Kidney (tissue), 22 donors: ENCODE measurements at places on chromosomes 3 and 15. TPM values are rescaled to one million over a fixed set of nuclear protein-coding genes. Genes with fewer than 3 reads are reported as not detected.
A peak's percentile ranks its signal among the peaks of the same experiment; 100 is the strongest.

DNA sequence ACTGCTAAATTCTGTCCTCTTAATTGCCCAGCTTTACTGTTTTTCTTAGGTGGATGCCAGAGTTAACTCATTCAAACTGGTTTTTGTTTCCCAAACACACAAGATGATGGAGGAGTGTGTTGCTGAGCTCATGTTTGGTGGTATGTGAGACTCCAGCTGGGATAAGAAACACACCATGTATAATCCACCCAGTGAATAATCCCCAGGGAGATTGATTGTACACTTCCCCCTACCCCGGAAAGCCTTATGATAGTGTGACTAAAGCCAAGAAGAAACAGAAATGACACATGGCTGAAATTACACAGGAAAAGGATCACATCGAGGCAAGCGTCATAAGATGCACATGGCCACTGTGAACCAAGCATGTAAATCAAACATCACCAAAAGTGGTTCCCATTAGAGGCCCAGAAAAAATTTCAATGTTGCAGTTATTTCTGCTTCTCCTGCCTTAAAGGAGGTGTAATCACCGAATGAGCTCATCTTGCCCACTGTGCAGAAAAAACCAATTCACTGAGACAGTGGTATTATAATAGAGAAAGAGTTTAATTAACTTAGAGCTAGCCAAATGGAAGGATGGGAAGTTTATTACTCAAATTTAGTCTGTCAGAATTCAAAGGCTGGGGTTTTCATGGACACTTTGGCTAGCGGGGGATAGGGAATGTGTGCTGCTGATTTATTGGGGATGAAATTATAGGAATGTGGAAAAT, 56.7 kb upstream of the MAGI1 start:
- no peak for DNase-seq

GRCh38 chr15:28002136-28002861, 96.8 kb downstream of the OCA2 start:
- no peak for DNase-seq

DNA sequence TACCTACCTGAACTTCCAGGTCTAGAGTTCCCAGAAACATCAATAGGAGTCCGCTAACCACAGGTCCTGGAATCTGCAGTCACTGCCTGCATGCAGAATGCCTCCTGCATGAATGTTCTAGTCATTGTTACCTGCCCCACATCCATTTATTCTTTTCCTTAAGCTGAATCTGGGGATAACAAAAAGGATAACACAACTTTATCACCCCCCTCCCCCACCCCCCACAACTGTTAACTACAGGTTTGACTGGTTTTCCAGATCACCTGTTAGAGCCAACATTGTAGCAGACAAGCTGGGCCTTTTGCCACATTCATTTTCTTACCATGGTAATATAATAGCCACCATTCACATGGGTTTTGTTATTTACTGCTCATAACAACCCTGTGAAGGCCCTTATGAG, 4.6 kb upstream of the CTSH start:
- DNase-seq: no peak

The PLIN1 gene
- polyA plus RNA-seq: 0.86 TPM

GRCh38 chr3:147618691-147619090, 209.5 kb downstream of the ZIC1 start:
- no peak for DNase-seq

The TCF12 gene
- polyA plus RNA-seq: 16.3 TPM

The MAGI1 gene
- polyA plus RNA-seq: 8.2 TPM

- peak; percentile 59 for DNase-seq
Measured at GRCh38 chr15:69305204-69305931, 6.7 kb downstream of the PAQR5 start.

DNA sequence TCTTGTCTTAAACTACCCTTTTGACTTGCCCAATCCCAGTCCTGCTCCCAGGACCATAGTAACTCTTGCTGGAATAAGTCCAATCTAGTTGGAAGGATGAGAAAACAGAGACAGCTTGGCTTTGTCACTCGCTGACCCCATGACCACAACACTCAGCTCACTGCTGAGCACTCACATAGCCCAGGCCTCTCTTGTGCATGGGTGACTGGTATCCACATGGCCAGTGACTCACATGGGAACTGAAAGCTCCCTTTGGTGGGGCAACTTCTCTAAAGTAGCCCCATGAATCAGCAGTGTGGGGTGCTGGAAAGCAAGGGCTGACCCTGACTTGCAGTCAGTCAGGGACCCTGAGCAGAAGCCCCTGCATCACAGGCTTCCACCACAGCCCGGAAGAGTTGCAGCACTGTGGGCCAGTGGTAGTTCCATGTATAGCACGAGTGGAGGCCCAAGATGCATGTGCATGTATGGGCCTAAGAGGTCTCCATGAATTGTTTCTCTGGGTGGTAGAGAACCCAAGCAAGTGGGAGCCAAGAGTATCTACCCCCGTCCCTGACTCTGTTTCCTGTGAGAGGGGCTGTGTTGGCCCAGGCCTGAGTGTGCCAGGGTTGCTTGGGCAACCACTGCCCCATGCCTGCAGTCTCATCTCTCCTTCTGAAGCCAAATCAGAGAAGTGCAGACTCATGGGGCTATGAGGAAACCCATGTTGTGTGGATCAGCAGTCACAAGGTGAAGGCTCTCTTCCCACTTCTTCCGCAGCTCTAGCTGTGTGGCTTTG, 62.1 kb upstream of the XCR1 start:
- DNase-seq: no peak

DNA sequence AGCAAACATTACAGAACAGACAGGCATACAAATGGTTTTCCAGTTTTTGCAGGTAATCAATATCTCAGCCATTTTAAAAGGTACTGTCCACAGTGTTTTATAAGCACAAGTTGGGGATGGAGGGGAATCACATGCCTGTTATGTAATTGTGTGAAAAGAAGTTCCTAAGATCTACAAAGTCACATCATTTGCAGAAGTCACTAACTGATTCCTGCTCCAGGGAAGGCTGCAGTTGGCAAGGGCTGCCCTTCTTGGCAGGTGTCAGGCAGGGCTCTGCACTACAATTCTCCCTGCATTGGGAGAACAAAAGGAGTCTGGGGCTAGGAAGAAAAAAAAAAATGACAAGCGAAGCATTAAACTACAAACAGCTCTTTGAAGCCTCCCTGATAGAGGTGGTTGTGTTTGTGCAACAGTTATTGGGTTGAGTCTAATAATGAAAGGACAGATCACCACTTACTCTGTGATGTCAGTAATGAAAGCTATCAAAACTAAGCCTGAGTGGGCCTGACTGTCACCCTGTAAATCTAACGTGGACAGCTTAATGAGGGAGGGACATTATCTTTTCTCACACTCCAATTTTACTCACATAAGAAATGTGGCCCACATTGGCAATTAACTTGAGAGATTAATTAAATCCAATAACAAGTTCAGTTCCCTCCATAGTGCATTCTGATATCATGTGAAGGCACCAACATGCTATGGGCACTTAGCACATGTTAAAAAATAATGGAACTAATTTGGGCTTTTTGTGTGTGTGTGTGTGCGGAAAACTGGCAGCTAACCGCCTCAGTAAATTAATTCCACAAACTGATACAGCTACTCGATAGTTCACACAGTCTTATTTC, 242.9 kb downstream of the FHIT start:
- DNase-seq: no peak

- no peak for DNase-seq
Measured at GRCh38 chr3:112814266-112814665, 32.4 kb downstream of the CD200R1L start.

The NEDD4 gene
- 3.3 TPM for polyA plus RNA-seq

DNA sequence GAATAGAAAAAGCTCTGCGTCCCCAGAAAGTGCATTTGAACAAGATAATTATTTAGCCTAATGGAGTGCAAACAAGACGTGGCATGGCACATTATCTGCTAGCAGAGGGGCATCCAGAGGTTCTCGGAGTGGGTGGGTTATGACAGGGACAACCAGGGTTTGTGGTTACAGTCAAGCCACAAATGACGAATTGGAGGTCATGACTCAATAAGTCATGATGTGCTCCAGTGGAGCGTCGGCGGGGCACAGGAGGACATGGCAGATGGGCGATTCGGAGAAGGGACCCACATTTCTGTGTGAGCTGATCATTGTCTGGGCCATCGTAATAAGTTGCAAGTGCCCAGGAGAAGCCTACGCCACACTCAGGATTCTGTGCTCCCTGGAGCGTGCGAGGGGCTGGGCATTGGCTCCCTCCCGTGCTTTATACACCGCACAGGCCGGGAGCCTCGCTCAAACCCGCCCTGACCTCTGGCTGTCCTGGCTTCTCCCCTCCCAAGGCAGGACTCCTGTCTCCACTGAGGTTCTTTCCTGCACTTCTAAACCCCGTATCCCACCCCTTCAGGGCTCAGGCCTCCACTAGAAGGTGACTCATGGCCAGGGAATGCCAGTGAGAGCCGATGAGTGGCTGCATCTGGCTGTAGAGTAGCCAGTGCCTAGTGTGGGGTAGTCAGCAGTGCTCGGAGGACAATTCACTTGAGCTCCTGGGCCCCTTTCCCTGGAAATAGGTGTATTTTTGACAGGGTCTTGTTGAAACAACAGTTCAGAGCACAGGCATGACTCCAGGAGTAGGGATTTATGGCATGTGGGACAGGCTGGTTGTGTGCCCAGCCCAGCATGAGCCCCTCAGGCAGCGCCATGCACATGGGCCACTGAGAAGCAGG, 67.4 kb downstream of the GRIP2 start:
- DNase-seq: peak; percentile 86

GRCh38 chr3:146605106-146605505, at the start of gene PLSCR5:
Gene PLSCR5 (minus strand): TSS chr3:146605346. CDS start chr3:146605212, 134 bp downstream.
- DNase-seq: no peak

GRCh38 chr3:155572085-155572484, 172.8 kb downstream of the PLCH1 start:
- no peak for DNase-seq

DNA sequence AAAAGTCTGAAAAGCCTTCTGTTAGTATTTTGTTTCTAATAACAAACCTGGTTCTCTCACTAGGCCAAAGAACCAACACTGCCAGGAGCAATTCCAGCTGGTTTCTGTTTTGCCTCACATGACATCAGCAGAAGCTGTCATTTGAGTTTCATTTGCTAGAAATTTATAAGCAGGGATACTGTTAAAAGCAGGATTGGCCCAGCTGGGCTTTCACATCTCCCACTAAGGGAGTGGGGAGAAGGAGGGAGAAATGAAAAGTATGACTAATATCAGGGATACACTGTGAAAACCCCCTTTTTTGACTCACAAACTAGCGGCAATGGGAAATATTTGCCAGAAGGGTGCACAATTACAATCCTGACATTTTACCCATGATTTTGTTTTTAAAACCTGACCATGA, 5.3 kb downstream of the CCDC80 start:
- DNase-seq: peak; percentile 55

DNA sequence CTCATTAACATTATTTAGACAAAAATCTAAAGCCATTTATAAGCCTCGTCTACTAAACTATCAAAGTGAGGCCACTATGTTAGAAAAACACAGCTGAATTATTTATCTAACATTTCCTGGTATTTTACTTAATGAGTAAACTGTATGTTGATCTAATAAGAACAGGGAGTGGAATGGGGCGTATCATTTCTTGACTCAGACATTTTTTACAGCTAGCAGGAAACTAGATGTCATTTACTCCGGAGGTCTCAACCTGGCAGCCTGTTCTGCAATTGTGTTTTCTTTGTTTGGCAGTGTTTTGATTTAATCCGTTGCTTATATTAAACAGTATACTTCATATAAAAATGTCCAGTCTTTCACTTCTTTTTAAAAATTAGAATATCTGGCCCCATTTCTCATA, 79.1 kb upstream of the ABI3BP start:
- peak; percentile 38 for DNase-seq

GRCh38 chr3:100880072-100880471, 113.1 kb downstream of the ABI3BP start:
- DNase-seq: no peak

DNA sequence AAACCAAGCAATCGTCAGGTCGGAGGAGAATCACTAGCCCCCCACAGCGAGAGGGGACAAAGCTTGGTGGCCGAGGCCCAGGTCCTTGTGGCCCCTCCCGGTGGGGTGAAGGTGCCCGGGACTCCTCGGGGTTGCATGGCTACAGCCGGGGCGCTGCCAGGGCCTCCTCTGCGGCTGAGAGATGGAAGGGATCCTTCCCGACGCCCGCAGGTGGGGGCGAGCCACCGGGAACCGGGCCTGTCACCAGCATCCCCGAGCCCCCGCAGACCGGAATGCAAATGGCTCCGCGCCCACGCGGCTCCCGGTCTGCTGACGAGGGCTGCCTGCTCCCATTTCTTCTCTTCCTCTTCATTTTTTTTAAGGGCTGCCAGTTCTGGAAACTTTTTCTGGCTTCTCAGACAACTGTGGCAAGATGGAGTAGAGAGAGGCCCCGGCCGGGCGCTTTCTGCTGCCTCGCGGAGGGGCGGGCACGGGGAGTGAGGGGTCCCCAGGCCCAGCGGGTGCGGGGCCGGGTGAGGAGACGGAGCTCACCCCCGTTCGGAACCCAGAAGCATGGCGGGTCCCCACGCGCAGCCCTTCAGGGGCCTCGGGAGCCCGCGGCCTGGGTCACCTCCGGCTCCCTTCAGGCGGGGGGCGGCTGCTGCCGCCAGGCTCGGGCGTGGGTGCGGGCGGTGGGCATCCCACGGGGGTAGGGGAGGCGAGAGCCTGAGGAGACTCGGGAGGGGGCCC, 27.5 kb downstream of the MELTF start:
- DNase-seq: peak; percentile 51
